ENCODE measurements at places on chromosomes 2 and 18.
A peak's percentile ranks its signal among the peaks of the same experiment; 100 is the strongest.

DNA sequence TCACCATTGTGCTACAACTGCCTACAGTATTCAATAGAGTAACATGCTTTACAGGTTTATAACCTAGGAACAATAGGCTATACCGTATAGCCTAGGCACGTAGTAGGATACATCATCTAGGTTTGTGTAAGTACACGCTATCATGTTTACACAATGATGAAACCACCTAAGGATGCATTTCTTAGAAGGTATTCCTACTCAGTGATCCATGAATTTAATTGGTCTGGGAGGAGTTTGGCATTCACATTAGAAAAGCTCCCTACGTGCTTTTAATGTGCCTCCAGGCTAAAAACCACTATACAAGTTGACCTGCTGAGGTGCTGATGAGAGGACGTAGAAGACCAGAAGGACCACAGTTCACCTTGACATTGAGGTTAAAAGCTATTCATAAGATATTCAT is 154.5 kb upstream of the LRRTM1 start:
- DNase-seq = no peak

DNA sequence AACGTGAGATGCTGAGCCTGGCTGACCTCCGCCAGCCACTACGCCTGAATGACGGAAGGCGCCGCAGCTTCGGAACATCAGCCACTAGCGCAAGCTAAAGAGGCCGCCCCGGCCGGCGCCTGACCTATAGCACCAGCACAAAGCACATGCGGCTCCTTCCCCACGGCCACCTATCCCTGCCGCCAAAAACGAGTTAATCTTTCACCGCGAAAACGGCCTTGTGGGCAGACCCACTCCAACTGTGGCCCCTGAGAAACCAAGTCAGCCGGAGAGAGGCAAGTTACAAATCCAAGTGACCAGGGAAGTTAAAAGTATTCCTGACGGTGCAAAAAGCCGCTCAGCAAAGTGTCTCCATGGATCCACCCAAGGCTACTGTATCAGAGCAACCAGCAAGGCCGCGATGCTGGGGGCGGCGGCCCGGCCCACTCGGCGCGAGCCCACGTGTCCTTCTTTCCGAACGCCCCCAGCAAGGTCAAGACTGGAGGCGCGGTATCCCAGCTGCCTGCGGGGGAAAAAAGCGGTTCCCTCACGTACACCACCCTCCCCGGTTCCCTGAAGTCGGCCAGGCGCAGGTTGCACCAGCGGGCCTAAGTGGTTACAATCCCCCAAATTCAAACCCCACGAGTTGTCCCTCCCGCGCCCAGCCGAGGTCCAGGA is 575 bp downstream of the HSPD1 start:
- peak; percentile 57 for DNase-seq

- no peak for DNase-seq
Observed at GRCh38 chr2:60095903-60096302, 457.6 kb downstream of the BCL11A start.

DNA sequence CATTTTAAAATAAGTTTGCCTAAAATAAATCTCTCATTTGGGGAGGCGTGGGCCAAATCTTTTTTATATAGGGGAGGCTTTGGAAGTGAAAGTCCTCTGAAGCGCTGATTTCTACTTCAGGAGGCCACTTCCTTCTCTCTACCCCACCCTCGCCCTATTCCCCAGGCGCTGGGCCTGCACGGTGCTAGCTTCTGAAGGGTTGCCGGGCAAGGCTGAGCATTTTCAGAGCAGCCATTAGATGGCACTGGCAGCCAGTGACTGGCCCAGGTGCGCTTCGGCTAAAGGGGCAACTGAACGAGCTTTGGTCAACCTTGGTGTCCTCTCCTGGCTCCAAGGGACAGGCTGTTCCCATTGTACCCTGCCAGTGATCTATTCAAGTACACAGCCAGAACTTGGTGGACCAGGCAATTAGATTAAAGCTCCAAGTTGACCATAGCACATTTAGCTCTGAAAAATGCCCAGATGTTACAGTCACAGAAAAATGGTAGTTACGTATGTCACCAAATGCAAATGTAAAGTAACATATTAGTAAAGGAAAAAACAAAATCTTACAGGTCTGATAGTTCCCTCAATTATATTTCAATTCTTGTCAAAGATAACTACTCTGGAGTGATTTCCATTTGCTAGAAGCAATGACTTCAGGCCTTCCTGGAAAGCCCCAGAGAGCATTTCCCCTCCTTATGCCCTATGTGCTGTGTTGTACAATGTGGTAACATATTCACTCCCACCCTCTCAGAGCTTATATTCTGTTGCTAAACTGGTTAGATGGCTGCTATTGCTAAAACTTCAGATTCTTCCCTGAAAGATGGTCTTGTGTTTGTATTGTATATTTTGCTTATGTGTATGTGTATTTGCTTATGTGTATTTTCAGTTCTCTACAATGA is 2.1 kb downstream of the POMC start:
- peak; percentile 53 for DNase-seq

GRCh38 chr2:215712219-215712868 is 276.5 kb upstream of the FN1 start:
- DNase-seq = no peak

All from CD4-positive, alpha-beta T cell treated with Interleukin-1 beta for 1 hour (primary cell).